Forelimb muscle (tissue), 1 donor: ENCODE measurements at places on chromosomes 7 and 10.
A peak's percentile ranks its signal among the peaks of the same experiment; 100 is the strongest.

DNA sequence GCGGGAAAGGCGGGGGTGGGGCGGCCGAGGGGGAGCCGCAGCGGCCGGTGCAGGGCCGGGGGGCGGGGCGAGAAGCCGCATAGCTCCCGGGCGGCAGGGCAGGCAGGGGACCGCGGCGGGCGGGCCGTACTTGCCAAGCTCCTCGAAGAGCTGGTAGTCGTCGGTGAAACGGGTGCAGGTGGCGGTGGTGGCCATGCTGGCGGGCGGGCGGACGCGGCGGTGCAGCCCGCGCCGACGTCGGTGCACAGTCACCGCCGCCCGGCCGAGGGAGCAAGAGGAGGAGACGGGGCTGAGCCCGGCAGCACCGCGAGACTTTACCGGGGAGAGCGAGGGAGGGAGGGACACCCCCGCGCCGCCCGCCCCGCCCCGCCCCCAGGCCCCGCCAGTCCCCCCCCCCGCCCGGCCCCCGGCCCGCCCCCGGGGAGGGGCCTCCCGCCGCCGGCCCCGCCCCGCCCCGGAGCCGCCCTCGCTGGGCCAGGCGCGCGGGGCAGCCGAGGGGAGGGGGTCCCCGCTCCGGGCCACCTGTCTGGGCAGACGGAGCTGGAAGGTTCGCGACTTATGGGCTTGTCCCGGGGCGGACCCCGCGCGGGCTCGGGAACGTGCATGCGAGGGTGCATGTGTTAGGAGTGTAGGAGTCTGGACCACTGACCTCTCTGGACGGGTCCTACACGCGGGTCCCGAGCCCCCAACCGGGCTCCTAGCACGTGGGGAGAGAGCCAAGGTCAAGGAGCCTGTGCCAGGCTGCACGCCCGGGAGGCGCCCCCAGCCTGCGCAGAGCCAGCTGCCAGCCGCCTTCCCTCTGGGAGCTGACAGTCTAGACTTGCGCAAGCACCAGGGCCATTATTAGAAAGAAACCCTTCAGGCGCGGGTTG lies at the start of gene CAMK2G:
Gene CAMK2G, minus strand, starts transcription at position 289 of the 872 bp plus-strand sequence. Its CDS starts 94 bp downstream, at position 195.
- peak; percentile 49 for DNase-seq

DNA sequence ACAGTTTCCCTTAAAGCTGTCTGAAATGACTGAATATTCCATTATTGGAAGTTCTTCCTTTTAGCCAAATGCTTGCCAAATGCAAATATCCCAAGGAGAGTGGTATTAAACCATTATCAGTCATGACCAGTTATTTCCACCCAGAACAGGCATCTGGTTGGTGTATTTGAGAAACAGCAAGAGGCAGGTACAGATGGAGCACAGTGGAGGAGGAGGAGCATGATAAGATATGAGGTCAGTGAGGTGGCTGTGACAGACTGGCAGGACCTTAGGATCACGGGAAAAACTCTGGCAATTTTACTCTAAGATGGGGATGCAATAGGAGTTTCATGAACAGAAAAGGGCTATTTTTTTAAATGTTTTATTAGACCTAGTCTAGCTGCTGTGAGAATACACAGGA lies 6.4 kb downstream of the HEPACAM2 start:
- no peak for DNase-seq

DNA sequence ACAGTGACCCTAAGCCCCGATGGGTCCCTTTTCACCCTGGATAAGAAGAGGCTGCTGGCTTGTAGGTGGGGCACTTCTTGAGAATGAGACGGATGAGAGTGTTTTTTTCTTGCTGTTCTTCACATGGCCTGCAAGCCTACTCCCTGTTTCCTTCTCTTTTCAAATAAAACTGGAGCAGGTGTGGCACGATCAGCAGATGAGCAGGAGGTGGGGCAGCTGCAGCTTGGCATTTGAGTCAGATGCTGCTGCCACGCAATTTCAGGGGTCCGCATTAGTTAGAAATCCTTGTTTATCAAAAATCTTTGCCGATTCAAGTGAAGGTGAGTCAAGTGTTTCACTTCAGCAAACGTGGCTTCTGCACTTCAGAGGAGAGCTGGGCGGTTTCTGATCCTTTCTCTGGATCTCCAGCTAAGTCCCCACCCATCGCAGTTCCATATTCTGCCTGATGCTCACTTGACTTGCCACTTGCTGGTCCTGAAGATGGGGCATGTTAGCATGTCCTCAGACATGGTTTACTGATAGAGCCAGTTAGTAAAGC lies 20.8 kb downstream of the WDFY4 start:
- no peak for DNase-seq

GRCh38 chr10:84525120-84525806 lies 196.9 kb downstream of the CCSER2 start:
- DNase-seq, result no peak

- DNase-seq, result no peak
Measured at GRCh38 chr10:12606461-12606860, 257.1 kb downstream of the CAMK1D start.

DNA sequence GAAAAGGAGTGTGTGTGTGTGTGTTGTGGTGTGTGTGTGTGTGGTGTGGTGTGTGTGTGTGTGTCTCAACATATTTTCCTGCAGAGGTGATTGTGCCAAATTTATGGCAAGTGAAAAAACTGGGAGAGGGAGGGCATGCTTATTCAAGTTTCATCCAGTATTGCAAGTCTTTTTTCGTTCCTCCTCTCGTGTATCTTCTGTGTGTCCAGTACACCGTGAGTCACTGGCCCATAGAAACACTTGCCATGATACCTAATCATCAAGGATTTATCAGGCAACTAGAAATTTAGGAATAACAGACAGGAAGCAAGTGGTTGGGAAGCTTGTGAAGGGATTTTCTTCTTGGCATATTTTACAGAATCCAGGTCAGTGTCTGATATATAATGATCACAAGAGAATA lies 820.5 kb downstream of the GATA3 start:
- no peak for DNase-seq

DNA sequence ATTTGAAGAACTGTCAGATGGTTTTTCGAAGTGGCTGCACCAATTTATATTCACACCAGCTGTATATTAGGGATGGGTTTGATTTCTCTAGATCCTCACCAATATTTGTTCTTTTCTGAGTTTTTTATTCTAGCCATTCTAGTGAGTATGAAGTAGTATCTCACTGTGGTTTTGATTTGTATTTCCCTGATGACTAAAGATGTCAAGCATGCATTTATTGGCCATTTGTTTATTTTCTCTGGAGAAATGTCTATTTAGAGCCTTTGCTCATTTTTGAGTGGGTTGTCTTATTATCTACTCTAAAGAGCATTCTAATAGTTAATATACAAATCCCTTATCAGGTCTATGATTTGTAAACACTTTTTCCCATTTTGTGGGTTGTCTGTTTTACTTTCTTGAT lies 123.9 kb downstream of the PCLO start:
- no peak for DNase-seq

DNA sequence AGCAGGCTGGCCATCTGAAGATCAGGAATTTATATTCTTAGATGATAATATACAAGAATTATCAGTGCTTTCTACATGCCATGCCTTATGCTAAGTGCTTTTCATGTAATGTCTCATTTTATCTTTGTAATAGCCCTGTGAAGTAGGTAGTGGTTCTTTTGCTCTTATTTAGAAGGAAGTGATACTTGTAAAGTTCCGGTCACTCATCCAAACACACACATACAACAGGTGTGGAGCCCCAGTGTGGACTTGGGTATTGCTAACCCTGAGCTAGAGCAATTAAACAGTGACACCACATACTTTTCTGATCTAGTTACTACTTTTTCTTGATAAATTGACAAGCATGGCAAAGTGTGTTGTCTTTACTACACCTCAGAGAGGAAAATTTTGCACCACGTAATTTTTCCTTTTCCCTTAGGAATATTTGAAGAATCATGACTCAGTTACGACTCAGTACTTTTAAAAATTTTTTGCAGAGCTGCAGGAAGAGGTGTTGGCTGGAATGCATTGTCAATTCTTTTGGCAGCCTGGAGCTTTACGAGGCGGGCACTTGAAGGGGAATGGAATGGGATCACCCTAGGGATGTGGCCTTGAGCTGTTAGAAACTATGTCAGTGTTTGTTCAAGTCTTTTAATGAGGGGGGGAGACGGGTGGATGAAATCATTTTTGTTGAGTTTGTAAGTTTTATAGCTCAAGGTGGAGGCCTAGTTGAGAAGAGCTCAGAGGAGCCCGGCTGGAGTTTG lies 212.5 kb upstream of the CELF2 start:
- no peak for DNase-seq

DNA sequence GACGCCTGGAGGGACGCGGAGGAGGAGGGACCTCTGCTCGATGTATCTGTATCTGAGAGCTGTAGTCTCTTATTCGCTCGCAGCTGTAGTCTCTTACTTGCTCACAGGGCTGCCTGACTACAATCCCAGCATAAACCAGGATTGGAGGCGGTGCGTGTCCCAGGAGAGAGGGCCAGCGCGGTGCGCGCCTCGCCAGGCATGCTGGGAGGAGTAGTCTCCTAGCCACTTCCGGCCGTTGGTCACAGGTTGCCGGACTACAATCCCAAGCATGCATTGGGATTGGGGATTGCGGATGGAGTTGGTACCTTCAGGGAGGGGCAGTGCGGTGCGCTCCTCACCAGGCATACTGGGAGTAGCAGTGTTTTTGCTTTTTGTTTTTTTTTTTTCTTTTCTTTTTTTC lies 421.7 kb upstream of the NUPR2 start:
- DNase-seq, result no peak

DNA sequence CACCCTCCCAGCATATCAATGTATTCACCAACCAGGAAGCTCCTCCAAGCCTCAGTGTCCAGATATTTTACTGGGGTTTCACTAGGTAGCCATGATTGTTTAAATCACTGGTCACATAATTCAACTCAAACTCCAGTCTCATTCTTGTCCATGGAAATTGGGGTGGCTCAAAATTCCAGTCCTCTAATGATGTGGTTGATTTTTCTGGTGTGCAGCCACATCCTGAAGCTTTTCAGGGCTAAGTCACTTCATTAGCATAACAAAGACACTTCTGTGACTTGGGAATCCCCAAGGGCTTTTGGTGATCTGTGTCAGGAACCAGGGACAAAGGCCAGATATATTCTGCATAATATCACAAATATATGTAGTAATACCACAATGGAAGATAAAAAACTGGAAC lies 786.9 kb upstream of the IGFBP3 start:
- no peak for DNase-seq

DNA sequence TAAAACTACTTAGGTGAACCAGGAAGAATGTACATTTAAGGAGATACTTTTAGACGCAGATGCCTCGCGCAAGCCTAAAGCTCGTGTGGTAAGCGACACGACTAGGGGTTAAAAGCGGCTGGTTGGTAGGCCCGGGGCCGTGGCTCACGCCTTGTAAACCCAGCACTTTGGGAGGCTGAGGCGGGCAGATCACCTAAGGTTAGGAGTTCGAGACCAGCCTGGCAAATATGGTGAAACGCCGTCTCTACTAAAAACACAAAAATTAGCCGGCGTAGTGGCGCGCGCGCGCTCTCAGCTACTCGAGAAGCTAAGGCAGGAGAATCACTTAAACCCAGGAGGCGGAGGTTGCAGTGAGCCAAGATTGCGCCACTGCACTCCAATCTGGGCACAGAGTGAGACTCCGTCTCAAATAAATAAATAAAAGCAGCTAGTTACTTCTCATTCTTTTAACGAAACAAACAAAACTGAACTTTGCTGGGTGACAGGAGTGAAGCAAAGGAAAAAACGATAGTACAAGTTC lies 879 bp downstream of the NUDT5 start:
- DNase-seq, result no peak

- DNase-seq, result no peak
Measured at GRCh38 chr10:123990889-123991288, 99.3 kb upstream of the CPXM2 start.

DNA sequence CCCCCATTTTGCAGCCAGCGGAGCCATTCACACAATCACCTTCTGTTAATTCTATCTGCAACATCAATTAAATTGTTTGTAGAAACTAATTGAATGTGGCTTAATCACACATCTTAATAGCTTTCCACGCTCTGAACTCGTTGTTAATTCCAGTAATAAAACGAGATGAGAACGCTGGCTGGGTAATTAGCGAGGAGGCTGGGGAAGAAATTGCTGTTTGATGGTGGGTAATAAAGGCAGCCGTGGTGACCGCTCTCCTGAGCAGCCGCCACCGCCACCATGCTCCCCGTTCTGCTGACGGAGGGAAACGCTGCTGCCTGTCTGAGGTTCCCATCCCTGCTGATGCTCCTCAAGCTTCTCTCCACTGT lies 36.3 kb downstream of the GBX1 start:
- DNase-seq, result no peak

DNA sequence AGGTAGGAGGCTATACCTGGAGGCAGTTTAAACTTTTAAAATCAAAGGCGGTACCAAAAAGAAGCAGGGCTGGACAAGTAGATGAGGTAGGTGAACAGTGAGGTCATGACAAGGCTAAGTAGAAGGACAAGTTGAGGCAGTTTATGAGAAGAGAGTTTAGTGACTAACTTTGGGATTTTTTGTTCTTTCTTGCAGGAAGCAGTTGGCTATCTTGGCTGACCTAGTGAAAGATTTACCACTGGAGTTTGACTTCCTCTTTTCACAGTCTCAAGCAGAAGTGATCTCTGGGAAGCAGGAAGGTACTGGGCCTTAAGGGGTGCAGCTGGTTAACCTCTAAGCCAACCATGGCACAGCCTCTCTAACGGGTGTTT lies 26.3 kb downstream of the ENTPD7 start:
- DNase-seq, result no peak

DNA sequence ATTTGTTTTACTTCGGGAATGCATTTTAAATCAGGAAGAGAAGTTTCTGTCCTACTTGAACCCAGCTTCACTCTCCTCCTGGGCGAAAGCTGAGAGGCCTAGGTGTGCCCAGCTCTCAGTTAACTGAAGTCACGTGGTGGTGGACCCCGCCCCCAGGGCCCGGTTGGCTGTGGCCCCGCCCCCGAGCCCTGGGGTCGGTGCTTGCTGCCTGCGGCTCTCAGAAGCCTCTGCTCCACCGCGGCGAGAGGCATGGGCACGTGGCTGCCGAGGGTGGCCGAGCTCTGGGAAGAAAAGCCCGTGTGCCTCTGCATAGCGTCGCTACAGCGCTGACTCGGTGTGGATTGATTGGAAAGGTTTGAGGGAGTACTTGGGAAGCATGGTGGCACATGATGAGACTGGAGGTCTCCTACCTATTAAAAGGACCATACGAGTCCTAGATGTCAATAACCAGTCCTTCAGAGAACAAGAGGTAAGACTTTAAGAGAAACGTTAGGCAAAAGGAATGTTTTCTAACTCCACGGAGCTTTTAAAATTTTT lies 34.1 kb downstream of the NET1 start:
- peak; percentile 61 for DNase-seq

DNA sequence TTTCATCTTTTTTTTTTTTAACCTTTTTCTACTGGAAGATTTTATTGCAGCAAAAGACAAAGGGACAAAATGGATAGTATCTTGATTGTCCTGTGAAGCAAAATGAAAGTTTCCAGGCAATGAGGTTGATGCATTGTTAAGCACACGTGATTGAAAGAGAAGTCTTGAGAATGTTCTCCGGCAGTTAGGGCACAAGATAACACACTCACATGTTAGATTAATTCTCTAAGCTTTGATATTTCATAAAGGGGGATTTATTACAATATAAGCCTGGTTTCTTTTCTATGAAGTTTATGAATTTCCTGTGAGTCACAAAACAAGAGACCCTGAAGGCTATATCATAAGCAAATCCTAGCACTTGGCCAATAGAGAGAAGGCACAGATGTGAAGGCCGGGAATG lies 93.4 kb upstream of the ARMC3 start:
- DNase-seq, result no peak

GRCh38 chr10:106900016-106900652 lies 264.4 kb downstream of the SORCS1 start:
- DNase-seq, result no peak
